ENCODE measurements at places on chromosomes 5 and 9.

GRCh38 chr5:177997846-177998245 is 1.8 kb upstream of the PROP1 start:
- DNase-seq = no peak

GRCh38 chr5:149550594-149551226 is 529 bp downstream of the CSNK1A1 start:
- DNase-seq = no peak

DNA sequence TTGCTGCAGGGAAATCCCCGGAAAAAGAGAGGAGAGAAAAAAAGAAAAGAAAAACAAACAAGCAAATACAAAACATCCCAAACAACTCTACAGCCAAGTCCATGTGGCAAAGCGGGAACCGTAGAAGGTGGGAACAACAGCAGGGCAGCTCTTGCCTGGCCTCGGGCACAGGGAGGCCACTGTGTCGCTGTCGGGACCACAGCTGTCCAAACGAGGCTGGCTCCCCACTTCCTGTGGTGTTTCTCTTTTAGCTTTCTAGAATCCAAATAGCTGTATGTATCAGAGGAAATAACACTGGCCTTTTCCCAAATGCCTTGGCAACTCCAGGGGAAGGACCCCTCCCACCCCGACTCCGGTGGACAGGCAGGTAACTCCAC is 41.6 kb upstream of the EQTN start:
- DNase-seq = no peak

DNA sequence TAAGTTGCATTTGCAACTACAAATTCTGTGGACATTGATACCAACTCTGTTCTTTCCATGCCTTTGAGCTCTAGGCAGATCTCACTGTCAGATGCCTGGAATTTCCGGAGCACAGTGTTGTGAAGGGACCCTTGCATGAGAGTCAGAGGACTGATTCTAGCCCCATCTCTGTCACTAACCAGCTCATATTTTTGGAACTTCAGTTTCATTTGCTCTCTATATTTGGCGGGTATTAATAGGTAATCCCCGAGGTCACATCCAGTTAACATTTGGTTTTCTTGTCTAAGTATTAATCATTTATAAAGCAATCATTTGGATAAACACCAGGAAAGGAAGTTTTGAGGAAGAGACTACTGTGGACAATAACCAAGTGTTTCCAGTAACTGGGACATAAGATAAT is 115.7 kb downstream of the MAN2A1 start:
- DNase-seq = no peak

DNA sequence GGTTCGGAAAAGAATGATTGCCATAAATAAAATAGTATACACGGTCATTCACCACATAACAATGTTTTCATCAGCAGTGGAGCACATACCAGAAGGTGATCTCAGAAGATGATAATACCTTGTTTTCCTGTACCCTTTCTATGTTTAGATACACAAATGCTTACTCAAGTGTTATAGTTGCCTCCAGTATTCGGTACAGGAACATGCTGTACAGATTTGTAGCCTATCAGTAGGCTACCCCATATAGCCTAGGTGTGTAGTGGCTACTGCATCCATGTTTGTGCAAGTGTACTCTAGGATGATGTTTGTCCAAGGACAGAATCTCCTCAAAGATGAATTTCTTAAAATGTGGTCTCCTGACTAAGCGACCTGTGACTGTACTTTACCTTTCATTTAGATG is 59.2 kb downstream of the ICE1 start:
- no peak for DNase-seq

DNA sequence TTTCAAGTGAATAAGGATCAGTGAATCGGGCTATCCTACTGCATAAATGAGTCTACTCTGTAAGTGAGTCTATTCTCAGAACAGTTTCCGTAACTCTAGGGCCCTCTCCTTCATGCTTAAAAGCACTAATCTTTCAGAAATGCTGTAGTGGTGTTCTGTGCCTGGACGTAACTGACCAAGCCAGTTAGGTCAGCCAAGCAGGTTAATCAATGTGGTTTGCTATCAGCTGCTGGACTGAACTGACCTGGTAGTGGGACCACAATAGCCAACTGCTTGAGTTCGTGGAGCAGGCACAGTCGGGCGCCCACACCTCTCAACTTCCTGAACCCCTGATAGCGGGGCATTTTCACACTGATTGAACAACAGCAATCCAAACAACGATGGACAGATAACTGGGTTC is 6.8 kb downstream of the SLC1A3 start:
- DNase-seq = no peak

DNA sequence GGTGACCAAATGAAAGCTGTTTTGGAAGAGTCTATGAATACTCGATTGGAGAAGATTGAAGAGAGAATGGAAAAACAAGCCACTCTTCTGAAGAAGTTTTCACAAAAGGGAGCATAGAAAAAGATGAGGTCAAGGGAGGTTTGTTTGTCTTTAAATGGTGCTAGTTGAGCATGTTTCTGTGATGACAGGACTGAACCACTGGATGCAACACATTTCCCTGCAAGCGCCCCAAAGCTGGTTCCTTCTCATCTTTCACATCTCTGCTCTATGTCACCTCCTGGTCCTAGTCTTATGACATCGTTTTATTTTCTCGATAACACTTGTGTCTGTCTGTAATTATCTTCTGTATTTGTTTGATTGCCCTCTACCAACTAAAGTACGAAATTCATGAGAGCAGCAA is 3.8 kb upstream of the CCDC192 start:
- no peak for DNase-seq

GRCh38 chr5:35134278-35135030 is 86.7 kb upstream of the AGXT2 start:
- DNase-seq = no peak

GRCh38 chr5:34003941-34004340 is 3.9 kb downstream of the AMACR start:
- DNase-seq = no peak

DNA sequence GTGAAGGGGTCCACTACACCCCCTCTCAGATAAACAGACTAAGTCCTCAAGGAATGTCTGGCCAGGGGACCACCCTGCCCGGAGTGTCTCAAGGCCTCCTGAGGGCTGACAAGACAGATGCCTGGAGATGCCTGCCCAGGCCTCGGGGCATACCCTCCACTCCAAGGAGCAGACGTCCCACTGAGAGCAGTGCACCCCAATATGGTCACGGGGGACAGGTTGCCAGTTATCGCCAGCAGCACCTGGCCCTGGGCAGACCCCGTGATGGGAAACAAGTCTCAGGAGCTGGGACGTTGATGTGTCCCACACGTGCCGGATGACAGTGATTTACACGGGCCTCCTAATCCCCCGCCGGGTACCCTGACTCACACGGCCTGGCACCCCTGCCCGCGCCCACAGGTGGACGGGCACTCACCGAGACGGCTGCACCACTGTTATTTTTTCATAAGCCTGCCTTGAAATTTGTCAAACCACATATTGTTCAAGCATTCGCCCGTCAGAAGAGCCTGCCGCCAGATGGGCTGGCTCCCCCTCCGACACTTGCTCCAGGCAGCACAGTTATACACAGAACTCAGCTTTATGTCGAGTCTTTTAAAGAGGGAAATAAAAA is 43.9 kb downstream of the BARX1 start:
- DNase-seq = no peak

GRCh38 chr9:130167927-130168326 is 4.3 kb upstream of the NCS1 start:
- no peak for DNase-seq

DNA sequence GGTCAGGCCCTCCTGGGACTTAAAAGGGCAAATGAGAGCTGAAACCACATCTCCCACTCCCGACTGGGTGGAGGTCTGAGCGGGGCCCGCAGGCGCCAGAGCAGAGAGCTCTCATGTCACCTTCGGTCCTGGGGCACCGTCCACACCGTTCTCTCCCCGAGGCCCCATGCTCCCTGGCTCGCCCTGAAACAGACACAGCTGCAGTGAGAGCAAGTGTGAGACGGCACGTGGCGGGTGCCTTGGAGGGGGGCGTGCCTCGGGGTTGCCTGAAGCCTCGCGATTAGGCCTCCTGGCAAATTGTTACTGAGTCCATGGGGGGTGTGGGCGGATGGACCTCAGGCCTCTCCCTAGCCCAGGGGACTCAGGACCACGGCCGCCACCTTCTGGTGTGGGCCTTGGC is 24.1 kb upstream of the PHYKPL start:
- DNase-seq = no peak

- DNase-seq = no peak
Measured at GRCh38 chr9:134637696-134638501, 3.7 kb upstream of the COL5A1 start.

DNA sequence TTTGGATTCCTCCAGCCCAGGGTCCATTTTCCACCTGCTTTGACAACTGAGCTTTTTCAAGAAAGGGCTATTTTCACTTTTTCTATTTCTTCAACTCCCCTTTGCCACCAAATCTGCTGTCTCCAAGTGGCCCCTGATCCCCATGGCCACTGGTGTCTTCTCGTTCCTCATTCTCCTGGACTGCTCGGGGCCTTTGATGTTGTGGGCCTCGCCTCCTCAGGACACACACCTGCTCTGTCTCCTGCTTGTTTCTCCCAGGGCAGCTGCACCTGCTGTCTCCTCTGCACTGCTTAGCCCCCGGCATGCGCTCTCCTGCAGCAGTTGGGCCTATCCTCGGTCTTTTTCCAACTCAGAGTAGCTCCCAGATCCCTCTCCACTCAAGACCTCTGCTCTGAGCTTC is 16.3 kb upstream of the NANS start:
- no peak for DNase-seq

Measured in stimulated activated CD8-positive, alpha-beta memory T cell treated with anti-CD3 and anti-CD28 coated beads, Interleukin-7, amount 100 ng/mL, for 1 hour (primary cell).